ENCODE measurements at places on chromosomes 1 and 21.

DNA sequence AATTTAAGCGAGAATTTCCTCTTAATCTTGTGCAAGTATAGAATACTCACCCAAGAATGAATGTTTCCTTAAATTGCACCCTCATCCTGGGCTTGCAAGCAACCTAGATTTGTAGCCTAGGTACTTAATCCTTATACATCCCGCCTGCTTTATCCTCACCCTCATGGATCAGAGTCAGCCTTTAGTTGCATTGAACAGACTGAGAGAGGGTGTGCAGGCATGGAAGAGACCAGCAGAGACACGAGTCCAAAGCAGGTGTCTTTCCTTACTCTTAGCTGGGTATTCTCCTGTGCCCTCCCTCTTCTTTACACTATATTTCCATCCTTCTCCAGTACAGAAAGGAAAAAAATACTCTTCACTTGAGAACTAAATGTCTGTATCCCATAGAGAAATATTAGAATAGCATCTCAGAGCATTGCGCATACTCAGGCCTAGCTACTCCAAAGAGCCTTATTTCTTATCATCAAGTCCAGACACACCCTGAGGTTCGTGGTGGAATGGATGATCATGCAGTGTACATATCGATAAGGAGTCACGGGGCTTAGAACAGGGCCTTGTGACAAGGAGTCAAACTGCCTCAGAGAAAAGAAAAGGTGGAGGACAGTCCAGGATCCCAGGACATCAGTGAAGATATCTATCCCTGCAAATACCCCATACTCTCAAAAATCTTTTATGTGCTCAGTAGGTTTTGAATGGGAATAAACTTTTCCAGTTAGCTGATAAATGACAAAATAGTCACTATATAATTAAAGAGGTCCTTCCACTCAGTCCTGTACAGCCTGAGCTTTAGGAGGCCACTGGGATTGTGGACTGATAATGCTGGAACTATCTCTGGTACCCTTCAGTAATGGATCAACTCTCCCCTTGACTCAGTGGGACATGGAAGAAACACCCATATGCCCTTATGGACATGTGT, 297.9 kb downstream of the GRIK1 start:
- no peak for DNase-seq

DNA sequence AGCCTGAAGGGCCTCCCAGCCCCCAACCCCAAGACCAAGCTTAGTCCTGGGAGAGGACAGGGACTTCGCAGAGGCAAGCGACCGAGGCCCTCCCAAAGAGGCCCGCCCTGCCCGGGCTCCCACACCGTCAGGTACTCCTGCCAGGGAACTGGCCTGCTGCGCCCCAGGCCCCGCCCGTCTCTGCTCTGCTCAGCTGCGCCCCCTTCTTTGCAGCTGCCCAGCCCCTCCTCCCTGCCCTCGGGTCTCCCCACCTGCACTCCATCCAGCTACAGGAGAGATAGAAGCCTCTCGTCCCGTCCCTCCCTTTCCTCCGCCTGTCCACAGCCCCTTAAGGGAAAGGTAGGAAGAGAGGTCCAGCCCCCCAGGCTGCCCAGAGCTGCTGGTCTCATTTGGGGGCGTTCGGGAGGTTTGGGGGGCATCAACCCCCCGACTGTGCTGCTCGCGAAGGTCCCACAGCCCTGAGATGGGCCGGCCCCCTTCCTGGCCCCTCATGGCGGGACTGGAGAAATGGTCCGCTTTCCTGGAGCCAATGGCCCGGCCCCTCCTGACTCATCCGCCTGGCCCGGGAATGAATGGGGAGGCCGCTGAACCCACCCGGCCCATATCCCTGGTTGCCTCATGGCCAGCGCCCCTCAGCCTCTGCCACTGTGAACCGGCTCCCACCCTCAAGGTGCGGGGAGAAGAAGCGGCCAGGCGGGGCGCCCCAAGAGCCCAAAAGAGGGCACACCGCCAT, 21.9 kb upstream of the ARF1 start:
- no peak for DNase-seq

DNA sequence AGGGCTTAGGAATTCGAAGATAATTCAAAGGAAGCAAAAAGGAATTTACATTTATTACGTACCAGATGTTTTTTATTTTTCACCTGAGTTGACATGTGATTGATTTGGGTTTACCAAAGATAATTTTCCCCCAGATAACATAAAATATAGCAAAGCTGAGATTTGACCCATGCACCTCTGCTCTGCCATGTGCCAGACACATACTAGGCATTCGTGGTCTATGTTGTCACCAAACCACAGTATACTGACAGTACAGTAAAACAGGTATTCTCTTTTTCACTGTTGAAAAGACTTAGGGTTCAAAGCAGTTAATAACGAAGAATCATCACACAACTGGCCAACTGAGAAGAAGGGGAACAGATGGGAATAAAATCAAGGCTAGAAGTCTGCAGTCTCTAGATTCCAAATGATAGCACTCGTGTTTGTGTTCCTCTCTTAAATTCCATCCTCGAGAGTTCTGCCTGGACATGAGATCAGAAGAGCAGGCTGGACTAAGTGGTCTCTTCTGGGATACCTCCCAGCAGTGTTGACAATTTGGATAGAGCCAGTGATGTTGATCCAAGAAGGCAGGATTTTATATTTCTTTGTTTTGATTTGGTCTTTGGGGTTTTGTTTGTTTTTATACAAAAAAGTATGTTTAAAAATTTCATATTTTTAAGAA, 85.3 kb upstream of the RAVER2 start:
- DNase-seq: no peak

GRCh38 chr1:198283222-198283621, 126.4 kb downstream of the NEK7 start:
- DNase-seq: no peak

DNA sequence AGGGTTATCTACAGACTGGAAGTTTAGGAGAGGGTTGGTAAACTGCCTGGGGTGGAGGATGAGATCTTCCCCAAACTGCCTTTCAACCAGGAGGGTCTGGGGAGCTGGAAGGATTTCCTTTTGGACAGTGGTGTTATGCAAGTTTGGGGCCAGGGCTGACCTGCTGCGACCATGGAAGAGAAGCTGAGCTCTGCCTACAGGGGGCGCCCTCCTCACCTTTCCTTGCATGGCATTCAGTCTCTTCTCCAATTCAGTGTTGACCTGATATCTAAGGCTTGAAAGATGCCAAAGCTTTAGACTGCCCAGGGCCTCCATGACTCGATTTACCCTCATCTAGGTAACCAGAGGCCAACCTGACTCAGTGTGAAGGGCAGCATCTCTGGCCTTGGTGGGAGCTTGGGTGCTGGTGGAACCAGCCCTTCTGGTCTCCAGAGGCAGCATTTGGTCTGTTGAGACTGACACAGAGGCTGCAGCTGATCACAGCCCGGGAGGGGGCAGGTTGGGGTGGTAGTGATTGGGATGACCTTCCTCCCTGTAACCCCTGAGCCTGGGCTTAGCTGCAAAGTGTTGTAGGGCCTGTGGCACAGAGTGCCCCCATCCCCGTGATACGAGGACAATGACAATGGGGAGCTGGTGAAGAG, 170.0 kb downstream of the GRIK3 start:
- DNase-seq: no peak

DNA sequence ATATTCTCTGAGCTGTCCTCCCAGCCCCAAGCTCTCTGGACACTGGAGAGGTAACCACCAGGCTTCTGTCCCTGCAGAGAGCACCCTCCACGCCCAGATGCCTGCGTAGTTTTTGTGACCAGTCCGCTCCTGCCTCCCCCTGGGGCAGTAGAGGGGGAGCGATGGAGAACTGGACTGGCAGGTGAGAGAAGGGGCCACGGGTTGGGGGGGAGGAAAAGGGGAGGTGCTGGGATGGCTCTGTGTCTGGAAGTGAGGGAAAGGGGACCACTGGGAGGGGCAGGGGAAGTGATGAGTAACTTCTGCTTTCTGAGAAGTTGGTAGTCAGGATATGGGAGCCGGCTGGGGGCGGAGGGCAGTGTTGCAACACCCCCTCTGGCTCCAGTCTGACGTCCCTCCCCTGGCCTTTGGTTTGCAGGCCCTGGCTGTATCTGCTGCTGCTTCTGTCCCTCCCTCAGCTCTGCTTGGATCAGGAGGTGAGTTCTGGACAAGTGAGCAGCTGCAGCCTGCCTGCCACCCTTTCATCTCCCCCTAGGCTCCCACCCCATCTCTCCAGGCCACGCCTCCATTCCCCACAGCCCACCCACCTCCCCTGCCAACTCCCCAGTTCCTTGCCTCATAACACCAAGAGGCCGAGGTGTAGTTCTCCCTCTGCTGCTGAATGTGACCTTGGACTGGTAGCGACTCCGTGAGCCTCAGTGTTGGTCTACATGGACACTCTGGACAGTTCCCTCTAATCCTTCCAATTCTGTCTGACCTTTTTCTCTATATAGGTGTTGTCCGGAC, 3.1 kb downstream of the ADAMTSL4 start:
- peak; percentile 85 for DNase-seq

- no peak for DNase-seq
Observed at GRCh38 chr1:89355056-89355455, 8.8 kb upstream of the GBP6 start.

Data from right lung (tissue), 10 donors.